ENCODE measurements at places on chromosomes 7 and 10.

DNA sequence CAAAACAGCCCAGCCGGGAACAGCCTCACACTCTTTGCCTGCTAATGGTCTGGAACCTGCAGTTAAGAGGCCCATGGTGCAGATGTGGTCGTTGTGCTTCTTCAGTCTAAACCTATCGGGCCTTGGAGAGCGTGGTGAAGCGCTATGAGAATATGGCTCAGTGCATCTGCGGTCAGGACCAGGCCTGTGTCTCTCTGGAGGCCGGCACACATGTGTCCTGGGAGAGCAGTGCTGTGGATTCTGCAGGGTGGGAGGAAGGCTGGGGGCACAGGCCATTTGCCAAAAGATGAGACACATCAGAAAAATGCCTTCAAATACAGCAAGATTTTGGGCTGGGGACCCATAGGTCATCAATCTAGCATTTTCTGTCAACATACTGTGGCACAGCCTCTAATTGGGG lies 231.5 kb upstream of the GLI3 start:
- DNase-seq, result no peak

- no peak for DNase-seq
Measured at GRCh38 chr10:83909001-83909400, 230.3 kb upstream of the GHITM start.

DNA sequence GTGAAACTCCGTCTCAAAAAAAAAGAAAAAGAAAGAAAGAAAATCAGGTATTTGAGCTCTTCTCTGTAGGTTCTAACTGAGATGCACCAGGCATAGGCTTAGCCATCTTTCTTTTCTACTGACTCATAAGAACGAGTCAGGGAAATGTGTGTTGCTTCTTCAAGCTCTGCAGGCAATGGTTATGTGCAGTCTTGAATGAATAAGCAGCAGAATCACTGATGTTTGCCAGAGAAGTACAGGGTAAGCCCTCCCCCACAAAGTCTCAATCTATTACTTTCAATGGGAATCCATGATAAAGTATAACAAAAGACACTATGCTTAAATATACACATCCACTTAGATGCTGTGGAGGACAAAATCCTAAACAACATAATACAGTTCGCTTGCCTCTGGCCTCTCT lies 239.2 kb downstream of the PARD3 start:
- no peak for DNase-seq

GRCh38 chr10:78616125-78616695 lies 452.6 kb upstream of the ZMIZ1 start:
- no peak for DNase-seq

DNA sequence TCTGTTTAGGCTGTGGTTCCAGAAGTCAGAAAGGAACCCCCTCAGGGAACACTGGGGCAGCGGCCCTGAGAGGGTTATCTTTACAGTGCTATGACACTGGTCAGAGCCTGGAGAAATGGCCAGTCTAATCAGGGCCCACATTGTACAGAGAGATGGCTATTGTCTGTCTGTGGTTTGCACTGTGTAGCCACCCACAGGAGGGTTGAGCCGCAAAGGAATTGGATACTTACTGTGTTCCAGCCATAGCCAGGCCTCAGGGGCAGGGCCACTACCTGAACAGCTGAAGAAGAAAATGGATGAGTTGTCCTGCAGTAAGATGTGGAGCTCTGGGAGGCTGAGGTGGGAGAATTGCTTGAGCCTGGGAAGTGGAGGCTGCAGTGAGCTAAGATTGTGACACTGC lies 47.5 kb upstream of the PODXL start:
- DNase-seq, result no peak

- no peak for DNase-seq
Measured at GRCh38 chr10:7042419-7043054, 368.3 kb downstream of the SFMBT2 start.

DNA sequence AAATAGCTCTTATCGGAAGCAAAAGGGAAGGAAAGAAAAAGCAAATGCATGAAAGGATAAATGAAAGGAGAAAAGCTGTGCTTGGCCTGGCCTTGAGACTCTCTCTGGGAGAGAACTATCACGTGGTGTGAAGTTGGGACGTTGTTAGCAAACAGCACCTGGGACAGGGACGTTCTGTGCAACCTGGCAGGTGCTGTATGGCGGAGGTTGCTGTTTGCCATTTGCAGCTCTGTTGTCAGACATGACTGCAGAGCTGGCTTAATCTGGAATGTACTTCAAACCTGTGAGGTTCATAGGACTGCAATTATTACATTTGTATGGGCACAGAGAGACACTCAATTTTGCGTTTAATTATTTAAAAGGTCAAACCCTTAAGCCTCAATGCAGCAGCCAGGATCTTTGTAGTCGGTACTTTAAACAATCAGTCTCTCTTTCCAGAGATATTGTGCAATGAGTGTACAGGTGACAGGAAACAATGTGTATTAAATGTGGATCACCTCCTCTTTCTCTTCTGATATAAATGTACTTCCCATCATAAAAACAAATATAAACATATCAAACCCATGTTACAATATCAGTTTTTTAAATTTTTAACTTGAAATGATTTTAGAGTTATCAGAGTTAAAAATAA lies 800.5 kb upstream of the KCND2 start:
- no peak for DNase-seq

- no peak for DNase-seq
Measured at GRCh38 chr7:136045992-136046391, 68.8 kb upstream of the MTPN start.

GRCh38 chr10:129892548-129893052 lies 71.5 kb downstream of the EBF3 start:
- no peak for DNase-seq

- peak; percentile 37 for DNase-seq
Measured at GRCh38 chr10:30581779-30582380, 47.7 kb downstream of the LYZL2 start.

- DNase-seq, result no peak
Measured at GRCh38 chr7:157507987-157508386, 171.2 kb downstream of the DNAJB6 start.

DNA sequence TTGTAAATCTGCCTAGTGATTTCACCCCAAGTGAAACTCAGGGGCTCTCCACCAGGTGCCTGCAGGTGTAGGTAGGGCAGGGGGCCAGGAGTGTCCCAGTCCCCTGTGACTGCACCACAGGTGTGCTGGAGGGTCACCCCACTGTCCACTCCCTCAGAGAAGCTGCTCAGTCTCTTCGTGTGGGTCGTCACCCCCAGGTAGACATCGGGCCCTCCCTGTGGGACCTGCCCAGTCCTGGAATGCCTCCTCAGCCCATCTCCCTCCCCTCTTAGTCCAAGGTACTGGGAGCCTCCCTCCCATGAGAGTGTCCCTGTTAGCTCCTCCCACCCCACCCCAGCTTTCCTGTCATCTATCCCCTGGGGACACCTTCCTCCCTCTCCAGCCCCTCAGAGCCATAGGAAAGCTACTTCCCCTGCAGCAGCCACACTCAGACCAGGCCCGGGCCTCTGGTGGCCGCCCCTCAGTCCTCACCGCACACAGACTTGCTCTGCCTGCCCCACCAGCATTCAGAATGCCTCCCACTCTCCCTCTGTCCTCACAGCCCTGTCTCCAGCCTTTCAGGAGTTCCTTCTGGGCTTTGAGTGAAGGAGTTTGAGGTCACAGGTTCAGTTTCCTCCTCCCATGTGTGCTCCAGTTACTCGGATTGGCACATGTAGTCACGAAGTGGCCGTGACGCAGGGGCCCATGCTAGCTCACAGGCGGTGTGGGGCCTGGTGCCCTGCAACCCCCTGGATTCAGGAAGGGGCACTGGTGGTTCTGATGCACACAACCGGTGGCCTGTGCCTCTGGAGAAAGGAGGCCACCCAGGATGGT lies 5.1 kb downstream of the ALOX5 start:
- no peak for DNase-seq

- peak; percentile 37 for DNase-seq
Measured at GRCh38 chr7:151244196-151244840, 4.2 kb downstream of the SMARCD3 start.

DNA sequence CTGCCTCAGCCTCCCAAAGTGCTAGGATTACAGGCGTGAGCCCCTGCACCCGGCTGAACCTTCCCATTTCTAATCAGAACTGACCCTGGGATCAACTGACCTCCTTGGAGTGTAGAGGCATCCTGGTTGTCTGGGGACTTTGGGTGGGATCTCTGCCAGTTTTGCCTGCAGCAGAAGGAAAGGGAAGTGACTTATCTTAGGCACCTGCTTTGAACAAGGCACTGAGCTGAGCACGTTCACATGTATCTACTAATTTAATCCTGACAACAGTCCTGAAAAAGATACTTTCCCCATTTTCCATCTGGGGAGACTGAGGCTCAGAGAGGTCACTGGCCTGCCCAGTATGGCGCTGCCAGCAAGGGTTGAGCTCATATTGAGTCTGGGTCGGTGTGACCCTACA lies 153.4 kb downstream of the CUX1 start:
- DNase-seq, result no peak

- no peak for DNase-seq
Measured at GRCh38 chr10:83750604-83751003, 388.7 kb upstream of the GHITM start.

DNA sequence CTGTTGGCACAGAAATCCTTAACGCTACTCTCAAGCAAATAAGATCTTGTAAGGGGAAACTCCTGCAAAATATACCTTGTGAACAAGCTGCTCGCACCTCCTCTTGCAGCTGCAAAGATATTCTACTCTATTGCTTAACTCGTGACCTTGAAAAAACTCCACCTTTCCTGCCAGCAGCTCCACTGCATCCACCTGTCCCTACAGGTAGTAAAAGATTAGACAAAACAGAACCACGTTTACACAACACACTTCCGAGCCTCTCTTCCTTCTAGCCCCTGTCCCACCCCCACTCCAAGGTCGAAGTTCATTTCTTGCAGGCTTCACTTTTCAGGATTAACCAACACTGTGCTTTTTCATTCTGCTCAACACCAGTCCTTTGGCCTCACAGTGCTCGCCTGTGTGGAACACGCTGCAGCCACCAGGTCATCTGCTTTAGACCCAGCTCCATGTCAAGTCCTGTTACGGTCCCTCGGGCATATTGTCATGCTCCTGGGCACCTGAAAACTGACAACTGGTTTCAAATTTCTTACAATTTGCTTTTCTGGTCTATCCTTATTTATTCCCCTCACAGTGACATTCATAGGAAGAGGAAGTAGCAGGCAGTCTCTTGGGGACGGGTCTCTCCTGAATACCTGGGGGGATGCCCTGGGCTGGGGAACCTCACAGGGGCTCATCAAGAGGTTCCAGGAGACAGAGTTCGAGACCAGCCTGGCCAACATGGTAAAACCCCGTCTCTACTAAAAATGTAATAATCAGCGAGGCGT lies 165.8 kb upstream of the KLF14 start:
- no peak for DNase-seq

DNA sequence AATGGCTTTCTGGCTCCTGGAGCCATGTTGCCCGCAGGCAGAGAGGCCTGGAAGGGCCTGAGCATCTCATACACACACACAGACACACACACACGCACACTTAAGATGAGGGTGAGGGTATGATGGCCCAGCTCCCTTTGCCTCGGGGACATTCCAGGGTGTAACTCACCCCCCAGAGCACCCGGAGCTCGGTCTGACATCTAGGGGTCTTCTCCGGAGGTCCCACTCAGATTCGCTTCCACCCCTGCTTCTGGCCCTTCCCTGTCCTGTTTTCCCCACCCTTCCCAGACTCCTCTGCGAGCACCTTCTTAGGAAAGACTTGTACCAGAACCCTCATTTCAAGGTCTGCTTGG lies 304.4 kb downstream of the GRID1 start:
- DNase-seq, result no peak

- no peak for DNase-seq
Measured at GRCh38 chr10:14448197-14448990, 117.7 kb upstream of the FRMD4A start.

DNA sequence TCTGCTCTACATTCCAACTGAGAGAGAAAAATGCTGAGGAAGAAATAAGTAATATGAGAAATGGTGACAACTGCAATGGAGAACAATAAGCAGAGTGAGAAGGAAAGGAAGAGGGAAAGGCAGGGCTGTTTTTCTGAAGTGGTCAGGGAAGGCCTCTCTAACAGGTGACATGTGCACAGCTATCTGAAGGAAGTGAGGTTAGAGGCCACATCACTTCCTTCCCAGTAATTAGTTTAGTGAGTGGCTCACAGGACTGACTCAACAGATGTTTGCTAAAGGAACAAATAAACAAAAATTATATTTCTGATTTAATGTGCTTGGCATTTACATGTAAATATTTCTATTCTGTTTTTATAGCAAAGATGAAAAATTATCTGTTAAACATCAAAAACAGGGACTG lies 77.9 kb downstream of the ARHGAP21 start:
- DNase-seq, result no peak

GRCh38 chr7:51732951-51733350 lies 416.3 kb upstream of the COBL start:
- no peak for DNase-seq

- DNase-seq, result no peak
Measured at GRCh38 chr10:126930883-126931503, 25.8 kb downstream of the DOCK1 start.

DNA sequence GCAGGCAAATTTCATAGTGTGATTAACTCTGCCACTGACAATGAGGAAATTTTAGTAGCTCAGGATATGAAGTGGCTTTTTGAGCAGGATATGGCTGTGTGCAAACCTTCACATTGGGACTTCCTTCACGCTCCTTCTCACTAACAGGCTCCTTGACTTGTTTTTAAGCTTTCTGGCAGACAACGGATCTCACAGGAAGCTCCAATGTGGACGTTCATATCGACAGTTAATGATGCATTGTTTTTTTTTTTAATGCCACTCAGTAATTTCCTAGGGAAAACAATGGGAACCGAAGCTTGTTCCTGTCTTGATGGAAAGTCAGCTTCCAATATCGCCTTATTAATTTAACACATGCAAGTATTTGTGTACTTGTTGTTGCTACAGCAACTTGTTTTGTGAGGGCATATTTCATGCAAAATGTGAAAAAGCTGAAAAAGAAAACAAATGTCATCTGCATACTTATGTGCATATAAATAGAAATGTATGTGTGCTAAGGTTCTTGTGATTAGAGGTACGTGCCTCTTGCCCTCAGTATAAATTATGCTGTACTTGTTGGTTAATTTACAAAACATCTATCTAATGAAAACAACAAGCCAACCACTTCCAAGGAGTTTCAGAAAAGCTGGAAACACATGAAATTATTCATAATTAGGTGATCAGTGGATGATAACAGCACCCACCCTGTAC lies 84.7 kb downstream of the NRP1 start:
- DNase-seq, result no peak

- DNase-seq, result no peak
Measured at GRCh38 chr10:114957673-114958072, 19.7 kb downstream of the TRUB1 start.

DNA sequence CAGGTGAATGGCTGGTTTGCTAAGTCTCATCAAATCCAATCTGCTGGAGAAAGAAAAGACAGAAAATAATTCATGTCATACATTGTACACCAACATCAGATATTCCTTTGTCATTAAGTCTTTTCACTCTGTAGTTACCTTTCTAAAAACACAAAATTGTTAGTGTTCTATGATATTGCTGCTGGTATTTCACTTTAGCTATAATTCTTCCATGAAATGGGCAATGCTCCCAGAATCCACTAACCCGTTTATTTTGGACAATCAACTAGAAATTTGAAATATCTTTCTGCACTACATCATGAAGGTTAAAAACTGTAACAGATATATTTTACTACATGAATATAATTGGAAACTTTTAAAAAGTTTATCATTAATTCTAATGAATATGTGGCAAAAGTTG lies 181.3 kb downstream of the C7orf25 start:
- no peak for DNase-seq

Data from SW 1271 (cell line).